Neural progenitor cell (in vitro differentiated cells): ENCODE measurements at places on chromosomes 5 and 9. TPM values are rescaled to one million over a fixed set of nuclear protein-coding genes. Genes with fewer than 3 reads are reported as not detected.

The CDKN2A gene
- not detected in 2 replicates for total RNA-seq

The SHC3 gene
- 0.64 and 0.99 TPM in 2 replicates for total RNA-seq

The HTR4 gene
- total RNA-seq, result 0.06 TPM in 1 of 2 replicates, not detected in the other

The TRIO gene
- total RNA-seq, result 76.3 and 84.7 TPM in 2 replicates

The OGN gene
- not detected in 2 replicates for total RNA-seq

The NPR3 gene
- 0.31 TPM in 1 of 2 replicates, not detected in the other for total RNA-seq

The RAD23B gene
- total RNA-seq, result 149 and 178 TPM in 2 replicates

The MRPL22 gene
- total RNA-seq, result 25.7 and 49.1 TPM in 2 replicates

The STKLD1 gene
- 0.58 and 0.65 TPM in 2 replicates for total RNA-seq

GRCh38 chr5:107743373-107744000 lies 72.8 kb upstream of the EFNA5 start:
- peaks cover 45% of the 10 kb centered on the region for H3K4me1 ChIP-seq
- H3K4me3 ChIP-seq, result no peak overlapping the region
- H3K27me3 ChIP-seq, result no peaks in the 10 kb centered on the region
- peaks cover 2% of the 10 kb centered on the region for H3K36me3 ChIP-seq
- peak overlapping the region; percentile 83 for H3K27ac ChIP-seq

DNA sequence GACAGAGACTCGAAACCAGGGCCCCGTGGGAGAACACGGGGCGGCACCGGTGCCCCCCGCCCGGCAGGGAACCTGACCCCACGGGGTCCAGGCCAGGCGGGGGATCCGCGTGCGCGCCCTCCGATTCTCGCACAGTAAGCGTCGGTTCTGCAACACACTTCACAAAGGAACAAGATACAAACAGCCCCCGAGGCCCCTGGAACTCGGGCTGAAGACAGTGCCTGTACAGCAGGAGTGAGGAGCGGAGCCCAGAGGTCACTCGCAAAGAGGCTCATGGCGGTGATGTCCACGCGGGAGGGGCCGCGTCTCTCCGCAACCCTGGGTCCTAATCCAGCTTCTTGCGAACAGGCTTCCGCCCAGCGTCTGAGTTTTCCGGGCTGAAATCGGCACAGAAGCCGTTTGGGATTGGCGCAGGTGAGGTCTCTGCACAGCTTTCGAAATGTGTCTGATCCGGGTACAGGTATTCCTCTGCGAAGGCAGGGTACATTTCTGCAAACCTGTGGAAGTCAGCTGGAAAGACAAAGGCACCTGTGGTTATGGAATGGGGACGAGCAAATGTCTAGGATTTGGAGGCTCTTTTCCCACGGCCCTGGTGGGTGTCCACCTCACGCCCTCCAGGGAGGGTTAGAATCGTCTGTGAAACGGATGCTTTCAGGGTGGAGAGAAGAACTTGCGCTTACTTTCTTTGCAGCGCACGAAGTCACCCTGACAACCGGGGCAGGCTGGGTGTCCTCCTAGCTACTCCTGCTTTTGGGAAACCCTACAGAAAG lies 18.3 kb upstream of the SLC6A3 start:
- no peak for DNase-seq
- no peak overlapping the region for H3K4me3 ChIP-seq
- H3K27ac ChIP-seq, result no peak overlapping the region
- no peaks in the 10 kb centered on the region for H3K27me3 ChIP-seq
- no peaks in the 10 kb centered on the region for H3K4me1 ChIP-seq
- H3K36me3 ChIP-seq, result no peaks in the 10 kb centered on the region

DNA sequence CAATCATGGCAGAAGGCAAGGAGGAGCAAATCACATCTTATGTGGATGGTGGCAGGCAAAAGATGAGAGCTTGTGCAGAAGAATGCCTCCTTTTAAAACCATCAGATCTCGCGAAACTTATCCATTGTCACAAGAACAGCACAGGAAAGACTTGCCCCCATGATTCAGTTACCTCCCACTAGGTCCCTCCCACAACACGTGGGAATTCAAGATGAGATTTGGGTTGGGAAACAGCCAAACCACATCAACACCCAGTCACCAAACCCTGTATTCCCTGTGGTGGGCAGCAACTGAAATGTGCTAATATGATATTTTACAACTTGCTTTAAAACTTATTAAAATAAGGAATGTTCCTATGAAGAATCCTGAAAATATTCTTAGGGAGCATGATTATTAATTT lies 54.2 kb downstream of the RASGRF2 start:
- no peaks in the 10 kb centered on the region for H3K27me3 ChIP-seq
- H3K27ac ChIP-seq, result no peak overlapping the region
- no peak for DNase-seq
- H3K4me3 ChIP-seq, result no peak overlapping the region
- peaks cover 11% of the 10 kb centered on the region for H3K4me1 ChIP-seq

- H3K4me3 ChIP-seq, result no peak overlapping the region
- no peaks in the 10 kb centered on the region for H3K36me3 ChIP-seq
- H3K27ac ChIP-seq, result no peak overlapping the region
- peak; percentile 67 for DNase-seq
- no peaks in the 10 kb centered on the region for H3K4me1 ChIP-seq
Measured at GRCh38 chr5:52007230-52007858, 624.1 kb downstream of the ISL1 start.

GRCh38 chr5:15933259-15934207 lies 246.1 kb downstream of the MARCHF11 start:
- no peaks in the 10 kb centered on the region for H3K36me3 ChIP-seq
- H3K4me3 ChIP-seq, result no peak overlapping the region
- peak overlapping the region; percentile 56 for H3K27ac ChIP-seq
- DNase-seq, result peak; percentile 59
- no peaks in the 10 kb centered on the region for H3K27me3 ChIP-seq

DNA sequence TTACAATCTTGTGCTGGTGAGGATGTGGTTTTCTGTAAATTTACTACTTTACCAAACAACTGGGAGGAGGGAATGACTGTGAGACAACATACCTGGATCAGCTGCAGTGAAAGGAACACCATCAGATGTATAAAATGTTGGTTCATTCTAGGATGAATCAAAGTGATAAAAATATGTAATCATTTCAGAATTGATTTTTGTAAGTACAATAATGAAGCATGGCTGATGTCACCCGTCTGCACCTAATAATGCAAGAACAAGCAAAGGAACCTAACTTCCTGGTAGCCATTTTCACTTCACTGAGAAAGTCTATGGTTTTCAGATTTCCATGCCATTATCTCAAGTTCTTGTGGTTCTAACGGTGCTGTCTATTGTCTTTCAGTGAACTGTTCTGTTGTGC lies 18.7 kb upstream of the C5orf34 start:
- H3K4me1 ChIP-seq, result no peaks in the 10 kb centered on the region
- H3K36me3 ChIP-seq, result peaks cover 70% of the 10 kb centered on the region
- H3K27me3 ChIP-seq, result no peaks in the 10 kb centered on the region
- DNase-seq, result no peak

DNA sequence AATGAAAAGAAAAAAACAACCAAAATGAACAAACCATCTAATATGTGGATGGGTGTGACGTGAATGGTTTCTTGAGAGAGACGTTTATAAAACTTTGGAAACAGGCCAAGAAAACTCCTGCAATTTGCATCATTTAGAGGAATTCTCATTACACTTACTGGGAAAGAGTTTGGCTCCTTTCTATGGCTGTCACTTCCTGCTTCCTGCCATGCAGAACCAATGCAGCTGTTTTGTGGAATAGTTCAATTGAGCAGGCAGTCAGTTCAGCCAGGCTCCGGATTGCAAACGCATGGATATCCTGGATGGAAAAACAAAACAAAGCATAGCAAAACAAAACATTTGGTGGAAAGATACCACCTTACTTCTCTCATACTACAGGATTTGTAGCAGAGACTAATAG lies 36.6 kb downstream of the FAM114A2 start:
- H3K4me1 ChIP-seq, result no peaks in the 10 kb centered on the region
- no peak for DNase-seq
- H3K36me3 ChIP-seq, result no peaks in the 10 kb centered on the region
- H3K27me3 ChIP-seq, result no peaks in the 10 kb centered on the region
- no peak overlapping the region for H3K4me3 ChIP-seq

GRCh38 chr5:78562001-78562400 lies 86.6 kb downstream of the LHFPL2 start:
- H3K4me3 ChIP-seq, result no peak overlapping the region
- DNase-seq, result no peak
- no peaks in the 10 kb centered on the region for H3K27me3 ChIP-seq
- H3K27ac ChIP-seq, result no peak overlapping the region
- no peaks in the 10 kb centered on the region for H3K4me1 ChIP-seq
- no peaks in the 10 kb centered on the region for H3K36me3 ChIP-seq

- H3K27ac ChIP-seq, result no peak overlapping the region
- peaks cover 40% of the 10 kb centered on the region for H3K4me1 ChIP-seq
- H3K36me3 ChIP-seq, result no peaks in the 10 kb centered on the region
- H3K27me3 ChIP-seq, result no peaks in the 10 kb centered on the region
- no peak for DNase-seq
Measured at GRCh38 chr5:14155075-14155474, 11.9 kb downstream of the TRIO start.

DNA sequence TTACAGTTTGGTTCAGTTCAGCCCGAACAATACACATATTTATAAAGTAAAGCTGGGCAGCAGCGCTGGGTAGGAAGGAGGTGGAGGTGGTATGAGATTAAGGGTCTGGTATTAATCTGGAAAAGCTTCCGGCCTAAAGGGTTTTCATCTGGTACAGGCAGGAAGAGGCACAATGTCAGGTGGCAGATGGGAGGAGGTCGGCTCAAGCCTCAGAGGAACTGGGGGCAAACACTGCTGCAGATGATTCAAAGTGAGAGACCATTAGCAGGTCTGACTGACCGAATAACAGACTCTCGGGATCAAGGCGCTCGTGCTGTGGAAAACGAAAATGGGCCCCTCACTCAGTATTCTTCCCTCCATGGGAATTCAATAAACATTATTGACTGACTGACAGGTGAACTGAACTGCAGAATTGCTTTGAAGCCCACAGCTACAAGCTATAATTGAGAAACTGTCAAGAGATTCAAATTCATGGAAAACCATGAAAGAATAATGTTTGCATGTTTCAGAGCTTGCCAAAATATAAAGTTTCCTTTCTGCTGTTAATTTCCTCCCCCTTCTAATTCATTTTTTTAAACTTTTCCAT lies 75.3 kb downstream of the TMEM167A start:
- no peak overlapping the region for H3K4me3 ChIP-seq
- DNase-seq, result no peak
- no peaks in the 10 kb centered on the region for H3K27me3 ChIP-seq
- no peak overlapping the region for H3K27ac ChIP-seq
- peaks cover 18% of the 10 kb centered on the region for H3K4me1 ChIP-seq

DNA sequence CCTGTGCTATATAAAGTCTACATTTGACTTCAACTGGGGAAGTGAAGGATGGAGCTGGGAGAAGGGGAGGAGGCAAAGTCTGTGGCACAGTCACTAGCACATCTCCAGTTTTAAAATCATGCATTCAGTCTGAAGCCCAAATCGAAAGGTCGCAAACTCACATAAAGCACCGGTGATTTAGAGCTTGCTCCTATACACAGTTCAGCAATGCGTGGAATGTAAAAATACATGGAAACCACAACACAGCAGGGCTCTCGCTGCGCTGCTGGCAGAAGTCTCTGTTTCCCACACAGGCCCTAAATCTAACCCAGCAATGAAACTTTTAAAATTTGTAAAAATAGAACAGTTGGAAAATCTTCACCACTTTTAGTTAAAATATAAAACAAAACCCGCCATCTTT lies 68.2 kb downstream of the EBF1 start:
- DNase-seq, result peak; percentile 31
- no peak overlapping the region for H3K4me3 ChIP-seq
- H3K4me1 ChIP-seq, result peaks cover 56% of the 10 kb centered on the region
- no peaks in the 10 kb centered on the region for H3K27me3 ChIP-seq
- H3K27ac ChIP-seq, result no peak overlapping the region
- H3K36me3 ChIP-seq, result no peaks in the 10 kb centered on the region

- no peaks in the 10 kb centered on the region for H3K27me3 ChIP-seq
- H3K27ac ChIP-seq, result peak overlapping the region; percentile 2
- DNase-seq, result no peak
- no peaks in the 10 kb centered on the region for H3K36me3 ChIP-seq
Measured at GRCh38 chr9:127423476-127423933, 677 bp upstream of the ZNF79 start.

- peaks cover 79% of the 10 kb centered on the region for H3K27me3 ChIP-seq
- H3K36me3 ChIP-seq, result no peaks in the 10 kb centered on the region
- H3K4me1 ChIP-seq, result no peaks in the 10 kb centered on the region
- peak overlapping the region; percentile 66 for H3K4me3 ChIP-seq
- no peak overlapping the region for H3K27ac ChIP-seq
Measured at GRCh38 chr5:132831095-132831860, 831 bp upstream of the SHROOM1 start.

DNA sequence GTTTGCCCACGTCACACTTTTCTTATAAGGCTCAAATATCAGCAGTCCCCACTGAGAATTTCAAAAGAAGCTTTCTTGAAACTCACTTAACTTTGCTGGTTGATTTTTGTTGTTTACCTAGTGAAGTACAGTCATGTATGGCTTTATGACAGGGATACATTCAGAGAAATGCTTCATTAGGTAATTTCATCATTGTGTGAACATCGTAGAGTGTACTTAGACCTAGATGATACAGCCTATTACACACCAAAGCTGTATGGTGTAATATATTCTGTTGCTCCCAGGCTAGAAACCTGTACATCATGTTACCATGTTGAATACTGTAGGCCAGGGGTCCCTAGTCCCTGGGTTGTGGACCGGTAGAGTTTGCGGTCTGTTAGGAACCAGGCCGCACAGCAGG lies 177.0 kb downstream of the ARRDC3 start:
- H3K4me1 ChIP-seq, result peaks cover 1% of the 10 kb centered on the region
- no peaks in the 10 kb centered on the region for H3K36me3 ChIP-seq
- no peaks in the 10 kb centered on the region for H3K27me3 ChIP-seq
- no peak for DNase-seq
- H3K4me3 ChIP-seq, result no peak overlapping the region

DNA sequence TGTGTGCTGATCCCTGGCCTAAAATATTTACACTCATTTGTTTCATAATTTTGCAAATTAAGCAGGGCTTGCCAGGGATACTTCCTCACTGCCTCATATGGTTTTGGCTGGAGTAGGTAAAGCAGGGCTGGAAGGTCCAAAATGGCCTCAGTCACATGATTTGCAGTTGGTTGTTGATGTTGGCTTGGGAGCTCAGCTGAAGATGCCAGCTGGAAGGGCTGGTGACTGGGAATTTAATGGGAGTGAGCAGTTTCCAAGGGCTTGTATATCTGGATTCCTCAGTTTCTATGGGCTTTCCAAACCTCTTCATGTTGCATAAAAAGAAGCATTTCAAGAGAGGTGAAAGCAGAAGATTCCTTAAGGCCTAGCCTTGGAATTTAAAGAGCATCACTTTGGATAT lies 729.3 kb downstream of the CDH18 start:
- DNase-seq, result no peak
- H3K4me3 ChIP-seq, result no peak overlapping the region
- H3K36me3 ChIP-seq, result no peaks in the 10 kb centered on the region
- H3K27ac ChIP-seq, result no peak overlapping the region
